MCF 10A (cell line): ENCODE measurements at places on chromosomes 6 and 20. TPM values are rescaled to one million over a fixed set of nuclear protein-coding genes. Genes with fewer than 3 reads are reported as not detected.

GRCh38 chr20:32966382-32966781, 37.9 kb downstream of the SUN5 start:
- H3K4me1 ChIP-seq: no peaks in the 10 kb centered on the region
- no peaks in the 10 kb centered on the region for H3K36me3 ChIP-seq
- peaks cover 37% of the 10 kb centered on the region for H3K27me3 ChIP-seq
- no peak overlapping the region for H3K27ac ChIP-seq
- no peak for DNase-seq

- peaks cover 6% of the 10 kb centered on the region for H3K4me1 ChIP-seq
- H3K27me3 ChIP-seq: peaks cover 20% of the 10 kb centered on the region
- no peak for DNase-seq
- peaks cover 6% of the 10 kb centered on the region for H3K36me3 ChIP-seq
- no peak overlapping the region for H3K27ac ChIP-seq
Measured at GRCh38 chr20:1206366-1207148, 3.3 kb downstream of the C20orf202 start.

DNA sequence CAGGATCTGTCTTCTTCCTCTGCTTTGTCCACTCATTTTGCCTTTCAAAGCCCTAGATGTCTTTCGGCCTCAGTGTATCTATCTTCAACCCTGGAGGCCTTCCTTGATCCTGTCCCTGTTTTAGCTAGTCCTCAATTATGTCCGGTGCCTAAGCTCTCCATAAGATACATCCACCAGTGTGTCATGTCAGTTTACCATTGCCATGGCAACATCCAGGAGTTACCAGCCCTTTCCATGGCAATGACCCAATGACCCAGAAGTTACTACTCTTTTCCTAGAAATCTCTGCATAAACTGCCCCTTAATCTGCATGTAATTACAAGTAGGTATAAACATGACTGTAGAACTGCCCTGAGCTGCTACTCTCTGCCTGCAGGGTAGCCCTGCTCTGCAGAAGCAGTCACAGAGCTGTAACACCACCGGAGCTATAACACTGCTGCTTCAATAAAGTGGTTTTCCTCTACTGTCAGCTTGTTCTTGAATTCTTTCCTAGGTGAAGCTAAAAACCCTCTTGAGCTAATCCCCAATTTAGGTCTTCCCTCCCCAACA, 712.1 kb upstream of the AGPAT4 start:
- no peak for DNase-seq
- H3K27ac ChIP-seq: no peak overlapping the region
- H3K4me1 ChIP-seq: peaks cover 5% of the 10 kb centered on the region
- no peaks in the 10 kb centered on the region for H3K36me3 ChIP-seq
- H3K4me3 ChIP-seq: no peak overlapping the region

GRCh38 chr6:115717062-115717461, 343.6 kb downstream of the FRK start:
- no peaks in the 10 kb centered on the region for H3K36me3 ChIP-seq
- no peak for DNase-seq
- no peak overlapping the region for H3K27ac ChIP-seq
- H3K4me1 ChIP-seq: no peaks in the 10 kb centered on the region

DNA sequence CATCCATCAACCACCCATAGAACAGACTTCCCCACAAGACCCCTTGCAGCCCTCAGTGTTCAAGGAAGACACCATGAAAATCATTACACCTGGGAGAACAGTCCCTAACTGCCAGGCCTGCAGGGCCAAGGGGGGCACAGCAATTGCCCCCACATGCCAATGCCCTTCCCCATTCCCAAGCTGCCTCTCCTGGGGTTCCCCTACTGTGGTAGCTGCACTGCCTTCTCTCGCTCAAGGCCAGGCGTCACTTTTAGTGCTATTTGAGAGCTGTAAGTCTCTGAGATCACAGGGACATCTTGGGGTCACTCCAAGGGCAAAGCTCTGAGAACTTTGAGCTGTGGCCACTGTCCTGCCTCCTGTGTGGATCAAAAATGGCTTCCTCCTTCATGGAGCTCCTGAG, 6.0 kb upstream of the ACSS1 start:
- H3K4me1 ChIP-seq: peaks cover 18% of the 10 kb centered on the region
- H3K27me3 ChIP-seq: peaks cover 60% of the 10 kb centered on the region
- no peak for DNase-seq
- H3K4me3 ChIP-seq: no peak overlapping the region

DNA sequence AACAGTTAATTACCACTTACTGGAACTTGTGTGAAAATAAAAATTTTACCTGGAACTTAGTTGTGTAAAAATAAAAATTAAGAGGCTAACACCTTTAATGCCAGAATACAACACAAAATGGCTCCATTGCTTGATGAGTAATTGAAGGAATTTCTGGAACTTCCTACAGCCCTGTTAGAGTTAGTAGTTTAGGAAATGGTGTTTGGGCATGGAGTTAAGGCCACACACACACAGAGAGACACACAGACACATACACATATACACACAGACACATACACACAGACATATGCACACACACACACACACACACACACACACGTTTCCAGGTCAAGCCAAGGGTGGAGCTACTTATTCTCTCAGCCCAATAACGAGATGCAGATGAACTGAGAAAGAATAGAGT, 20.6 kb upstream of the CST3 start:
- no peak overlapping the region for H3K27ac ChIP-seq
- H3K4me3 ChIP-seq: no peak overlapping the region
- no peak for DNase-seq

- no peak for DNase-seq
- H3K27ac ChIP-seq: no peak overlapping the region
- no peaks in the 10 kb centered on the region for H3K4me1 ChIP-seq
- H3K36me3 ChIP-seq: no peaks in the 10 kb centered on the region
- no peaks in the 10 kb centered on the region for H3K27me3 ChIP-seq
Measured at GRCh38 chr6:84687431-84687830, 77.0 kb downstream of the TBX18 start.

- H3K27me3 ChIP-seq: no peaks in the 10 kb centered on the region
- peaks cover 17% of the 10 kb centered on the region for H3K4me1 ChIP-seq
- no peak overlapping the region for H3K4me3 ChIP-seq
- no peak overlapping the region for H3K27ac ChIP-seq
- H3K36me3 ChIP-seq: no peaks in the 10 kb centered on the region
Measured at GRCh38 chr6:85125526-85125925, 324.4 kb upstream of the NT5E start.

- no peak overlapping the region for H3K4me3 ChIP-seq
- peaks cover 6% of the 10 kb centered on the region for H3K36me3 ChIP-seq
- no peaks in the 10 kb centered on the region for H3K27me3 ChIP-seq
- peaks cover 9% of the 10 kb centered on the region for H3K4me1 ChIP-seq
- DNase-seq: no peak
Measured at GRCh38 chr20:33552519-33552918, 62.6 kb downstream of the CBFA2T2 start.

DNA sequence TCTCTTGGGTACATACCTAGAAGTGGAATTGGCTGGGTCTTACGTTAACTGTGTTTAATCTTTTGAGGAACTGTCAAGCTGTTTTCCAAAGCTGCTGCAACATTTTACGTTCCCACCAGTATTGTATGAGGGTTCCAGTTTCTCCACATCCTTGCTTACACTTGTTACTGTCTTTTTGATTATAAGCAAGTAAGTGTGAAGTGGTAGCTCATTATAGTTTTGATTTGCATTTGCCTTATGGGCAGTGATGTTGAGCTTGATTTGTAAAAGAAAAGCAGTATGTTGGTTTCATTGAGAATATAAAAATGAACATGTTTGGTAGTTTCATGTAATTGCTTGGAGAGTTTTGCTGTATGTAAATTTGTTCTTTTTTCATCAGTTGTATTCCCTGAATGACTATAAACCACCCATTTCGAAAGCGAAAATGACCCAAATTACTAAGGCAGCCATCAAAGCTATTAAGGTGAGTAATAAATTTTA, 40.4 kb downstream of the SCAF8 start:
- H3K36me3 ChIP-seq: peaks cover 24% of the 10 kb centered on the region
- no peak overlapping the region for H3K4me3 ChIP-seq
- peaks cover 14% of the 10 kb centered on the region for H3K4me1 ChIP-seq

DNA sequence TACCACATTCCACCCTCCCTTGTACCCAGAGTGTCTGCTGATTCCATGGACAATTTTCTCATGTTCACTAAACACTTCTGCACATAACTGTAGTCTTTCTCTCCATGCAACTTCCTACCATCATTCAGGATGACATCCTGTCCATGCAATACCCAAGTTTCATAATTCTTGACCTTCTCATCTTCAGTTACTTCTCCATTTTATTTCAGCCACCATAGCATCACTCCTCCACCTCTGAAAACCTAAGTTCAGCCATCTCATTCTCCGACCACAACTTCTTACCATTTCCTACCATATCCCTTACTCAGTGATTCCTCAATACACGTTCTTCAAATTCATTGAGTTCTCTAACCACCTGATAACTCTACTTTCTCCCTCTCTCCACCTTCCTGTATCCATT, 216.5 kb upstream of the TENT5A start:
- no peak for DNase-seq
- H3K4me1 ChIP-seq: peaks cover 6% of the 10 kb centered on the region
- no peaks in the 10 kb centered on the region for H3K36me3 ChIP-seq
- no peaks in the 10 kb centered on the region for H3K27me3 ChIP-seq
- H3K27ac ChIP-seq: no peak overlapping the region

- no peak for DNase-seq
- H3K27me3 ChIP-seq: no peaks in the 10 kb centered on the region
- no peak overlapping the region for H3K4me3 ChIP-seq
- H3K4me1 ChIP-seq: no peaks in the 10 kb centered on the region
- H3K36me3 ChIP-seq: no peaks in the 10 kb centered on the region
Measured at GRCh38 chr6:68069921-68070710, 565.0 kb upstream of the ADGRB3 start.

DNA sequence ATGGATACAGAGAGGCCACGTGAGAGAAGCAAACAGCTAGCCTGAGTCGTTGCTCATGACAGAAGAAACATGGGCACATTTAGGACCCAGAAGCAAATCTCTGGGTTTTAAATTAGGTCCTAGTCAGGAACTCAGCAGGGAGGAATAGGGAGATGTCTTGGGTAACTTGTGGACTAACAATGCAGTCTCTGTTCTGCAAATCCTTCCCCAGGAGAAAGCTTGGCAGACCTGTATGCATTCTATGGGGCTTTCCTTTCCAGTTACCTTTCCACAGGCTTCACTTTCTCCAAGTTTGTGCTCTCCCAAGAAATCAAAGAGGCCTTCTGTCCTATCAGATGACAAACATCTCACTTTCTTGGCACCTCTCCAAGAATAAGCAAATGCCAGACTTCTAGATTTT, 47.2 kb upstream of the PLCB4 start:
- H3K4me3 ChIP-seq: no peak overlapping the region
- H3K27me3 ChIP-seq: no peaks in the 10 kb centered on the region
- peaks cover 5% of the 10 kb centered on the region for H3K4me1 ChIP-seq

GRCh38 chr6:14380901-14381828, 263.6 kb downstream of the CD83 start:
- H3K4me3 ChIP-seq: no peak overlapping the region
- H3K27ac ChIP-seq: no peak overlapping the region
- no peak for DNase-seq
- H3K27me3 ChIP-seq: no peaks in the 10 kb centered on the region
- no peaks in the 10 kb centered on the region for H3K36me3 ChIP-seq

DNA sequence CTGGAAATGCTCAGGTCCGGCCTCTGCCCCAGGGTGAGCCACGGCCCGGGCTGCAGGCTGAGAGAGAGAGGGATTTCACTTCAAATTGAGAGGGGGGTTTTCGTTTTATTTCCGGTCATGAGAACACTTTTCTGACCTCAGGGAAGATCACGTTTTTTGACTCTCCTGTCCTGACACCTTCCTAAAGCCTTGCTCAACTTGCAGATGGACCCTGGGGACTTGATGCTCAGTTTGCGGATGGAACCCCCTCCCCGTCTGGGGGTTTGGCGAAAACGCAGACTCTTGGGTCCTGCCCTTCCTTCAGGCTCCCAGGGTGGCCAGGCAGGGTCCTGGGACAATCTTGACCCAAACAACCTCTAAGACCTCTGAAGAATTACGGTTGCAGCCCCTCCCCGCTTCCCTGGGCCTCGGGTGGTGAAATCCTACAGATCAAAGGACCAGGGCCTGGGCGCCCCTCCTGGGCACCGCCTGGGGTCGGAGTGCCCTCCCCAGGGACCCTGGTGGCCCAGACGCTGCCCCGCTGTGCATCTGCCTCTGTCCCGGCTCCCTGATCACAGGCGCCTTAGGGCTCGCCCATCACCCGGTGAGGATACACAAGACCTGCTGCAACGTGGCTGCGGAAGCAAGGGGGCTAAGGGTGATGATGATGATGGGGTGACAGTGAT, 148.2 kb downstream of the ERMARD start:
- no peak overlapping the region for H3K4me3 ChIP-seq
- no peak overlapping the region for H3K27ac ChIP-seq
- H3K36me3 ChIP-seq: peaks cover 5% of the 10 kb centered on the region
- no peak for DNase-seq
- H3K27me3 ChIP-seq: peaks cover 10% of the 10 kb centered on the region

DNA sequence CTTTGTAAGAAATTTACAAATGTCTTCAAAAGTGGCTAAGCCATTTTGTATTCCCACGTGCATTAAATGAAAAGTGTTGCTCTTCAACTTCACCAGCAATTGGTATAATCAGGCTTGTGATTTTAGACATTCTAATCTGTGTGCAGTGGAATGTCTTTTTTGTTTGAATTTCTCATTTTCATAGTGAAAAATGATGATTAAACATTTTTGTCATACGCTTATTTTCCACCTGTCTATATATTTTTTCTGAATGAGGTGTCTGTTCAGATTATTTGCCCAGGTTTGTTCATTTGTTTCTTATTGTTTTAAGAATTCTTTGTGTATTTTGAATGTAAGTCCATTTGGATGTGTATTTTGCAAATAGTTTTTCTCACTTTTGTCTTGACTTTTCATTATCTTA, 558.1 kb downstream of the TENT5A start:
- H3K4me1 ChIP-seq: no peaks in the 10 kb centered on the region
- no peak overlapping the region for H3K27ac ChIP-seq

The APOBEC2 gene
- not detected in 2 replicates for total RNA-seq

The APMAP gene
- 75.3 and 104 TPM in 2 replicates for total RNA-seq

The OLIG3 gene
- total RNA-seq: not detected in 2 replicates

The SPATA2 gene
- total RNA-seq: 5.5 and 8.6 TPM in 2 replicates

The SLC4A11 gene
- total RNA-seq: 4.1 and 5.7 TPM in 2 replicates

The LY86 gene
- not detected in 2 replicates for total RNA-seq

The CBLN4 gene
- total RNA-seq: not detected in 2 replicates

The MYT1 gene
- not detected in 2 replicates for total RNA-seq

The CST5 gene
- not detected in 2 replicates for total RNA-seq

The ATRN gene
- total RNA-seq: 29.7 and 34.7 TPM in 2 replicates

The ZBP1 gene
- not detected in 2 replicates for total RNA-seq

The GABRR2 gene
- not detected in 2 replicates for total RNA-seq

The AMD1 gene
- 77.8 and 121 TPM in 2 replicates for total RNA-seq
